ENCODE measurements at places on chromosomes 16 and 17. TPM values are rescaled to one million over a fixed set of nuclear protein-coding genes. Genes with fewer than 3 reads are reported as not detected.

SULT1A4 gene
- total RNA-seq = 1.8 TPM

C16orf96 gene
- 0.08 TPM for total RNA-seq

DLX4 gene
- total RNA-seq = 0.97 TPM

ZNF764 gene
- total RNA-seq = 14.1 TPM

CACNG1 gene
- total RNA-seq = not detected

GRAP gene
- 6.4 TPM for total RNA-seq

ZNF624 gene
- total RNA-seq = 3.2 TPM

NPW gene
- 18.1 TPM for total RNA-seq

DCXR gene
- 129 TPM for total RNA-seq

ARL2BP gene
- total RNA-seq = 23.9 TPM

WFDC1 gene
- total RNA-seq = not detected

PITPNM3 gene
- total RNA-seq = 0.59 TPM

RTN4RL1 gene
- 1.3 TPM for total RNA-seq

RGS9 gene
- 1.7 TPM for total RNA-seq

PRSS27 gene
- total RNA-seq = 1.3 TPM

All from activated CD8-positive, alpha-beta memory T cell treated with anti-CD3 and anti-CD28 coated beads for 36 hours (primary cell).